AG09319 (cell line): ENCODE measurements at places on chromosomes 2 and 18.

- peak; percentile 28 for DNase-seq
These were observed 4.8 kb downstream of the LMAN2L start for GRCh38 chr2:96734880-96735583.

- no peak for DNase-seq
These were observed 191.2 kb downstream of the KCNE4 start for GRCh38 chr2:223243233-223243632.

GRCh38 chr2:74384051-74384450 lies 3.9 kb upstream of the DCTN1 start:
- DNase-seq = no peak

DNA sequence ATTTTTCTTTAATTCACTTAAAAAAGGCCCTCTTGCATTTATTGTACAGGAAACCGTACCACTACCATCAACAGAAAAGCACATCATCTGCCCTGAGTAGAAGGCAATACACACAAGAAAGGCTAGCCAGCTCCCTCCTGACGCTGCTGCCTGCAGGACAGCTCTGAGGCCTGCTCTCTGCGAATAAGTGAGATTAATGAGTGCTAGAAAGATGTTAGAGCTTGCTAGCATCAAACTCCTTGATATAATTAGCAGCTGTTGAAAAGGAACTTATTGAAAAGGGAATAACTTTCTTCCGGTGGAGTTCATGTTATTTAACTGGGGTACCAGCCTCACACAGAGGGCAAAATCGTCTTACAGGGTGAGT lies 56.1 kb downstream of the INHBB start:
- DNase-seq = no peak

DNA sequence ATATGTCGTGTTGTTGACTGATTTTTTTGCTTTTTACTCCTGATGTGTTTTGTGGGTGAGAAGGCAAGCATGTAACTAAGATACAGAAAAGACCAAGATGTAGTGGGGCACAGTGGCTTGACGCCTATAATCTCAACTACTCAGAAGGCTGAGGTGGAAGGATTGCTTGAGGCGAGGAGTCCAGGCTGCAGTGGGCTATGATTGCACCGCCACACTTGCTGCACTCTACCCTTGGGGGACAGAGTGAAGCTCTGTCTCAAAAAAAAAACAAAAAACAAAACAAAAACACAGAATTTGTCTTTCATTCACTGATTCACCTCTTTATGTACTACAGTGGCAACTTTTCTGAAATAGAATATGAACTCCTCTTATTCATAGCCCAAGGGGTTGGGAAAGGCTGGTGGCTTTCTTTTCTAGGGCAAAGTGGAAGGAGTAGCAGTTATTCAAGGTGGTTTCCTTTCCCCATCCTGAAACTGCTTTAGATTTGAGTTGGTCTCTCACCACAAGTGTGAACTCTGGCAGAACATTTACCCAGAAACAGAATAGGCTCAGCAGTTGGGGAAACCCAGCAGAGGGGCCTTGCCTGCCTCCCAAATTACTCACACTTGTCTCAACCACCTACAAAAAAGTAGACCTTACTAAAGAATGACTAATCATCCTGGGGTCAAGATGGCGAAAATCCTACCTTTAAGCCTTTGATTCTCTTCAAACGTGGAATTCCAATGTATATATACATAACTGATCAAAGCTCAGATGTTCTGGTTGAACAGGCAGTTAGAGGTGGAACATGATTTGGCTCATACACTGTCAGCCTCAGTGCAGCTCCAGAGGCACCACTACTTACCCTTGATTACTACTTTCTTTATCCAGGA lies 6.5 kb downstream of the TANK start:
- no peak for DNase-seq

DNA sequence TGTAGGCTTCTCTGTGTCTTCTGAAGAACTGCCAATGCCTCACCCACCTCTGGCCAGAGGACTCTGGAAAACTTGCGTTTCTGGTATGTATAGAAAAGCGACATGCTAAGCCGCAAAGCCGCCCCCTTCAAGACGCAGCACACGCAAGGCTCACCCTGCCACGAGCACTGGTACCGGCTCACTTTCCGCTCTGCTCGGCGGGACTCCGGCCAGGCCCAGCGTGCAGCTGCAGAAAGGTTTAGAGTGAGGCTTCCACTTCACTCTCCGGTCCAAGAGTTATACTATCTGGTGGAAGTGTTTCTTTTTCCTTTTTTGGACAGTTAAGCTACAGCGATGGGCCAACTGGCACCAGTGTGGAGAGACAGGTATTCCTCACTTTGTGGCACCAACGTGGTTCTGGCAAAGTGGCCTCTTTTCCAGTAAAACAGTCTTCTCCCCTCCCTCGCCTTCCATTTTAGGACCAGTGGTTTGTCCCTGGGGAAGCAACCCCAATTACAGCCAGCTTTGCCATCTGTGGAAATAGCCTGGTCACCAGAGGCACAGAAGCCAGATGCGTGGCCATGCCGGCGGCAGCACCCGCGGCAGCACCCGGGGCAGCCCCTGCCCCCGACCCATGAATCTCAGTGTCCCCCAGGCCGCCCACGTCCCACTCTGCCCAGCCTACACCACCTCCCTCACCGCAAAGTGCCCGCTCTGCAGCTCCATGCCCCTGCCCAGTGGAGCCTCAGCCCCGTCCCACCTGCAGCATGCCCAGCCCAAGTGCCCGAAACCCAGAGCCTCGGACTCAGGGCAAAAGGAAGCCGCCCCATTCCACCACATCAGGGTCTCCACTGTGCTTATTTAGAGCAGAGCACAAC lies 91.6 kb upstream of the CTDP1 start:
- DNase-seq = no peak
